Stimulated activated CD4-positive, alpha-beta T cell treated with anti-CD3 and anti-CD28 coated beads, Interleukin-1b, Interleukin-23, amount 100 ng/mL, for 1 hour (primary cell): ENCODE measurements at places on chromosomes 2 and 18.

- DNase-seq = no peak
These were observed 25.9 kb downstream of the HAUS1 start for GRCh38 chr18:46130061-46130460.

- no peak for DNase-seq
These were observed 57.8 kb downstream of the PDK1 start for GRCh38 chr2:172613615-172614231.

GRCh38 chr2:46056541-46056940 lies 240.7 kb upstream of the EPAS1 start:
- no peak for DNase-seq

- no peak for DNase-seq
These were observed 163.9 kb downstream of the CDH2 start for GRCh38 chr18:28013066-28013465.

DNA sequence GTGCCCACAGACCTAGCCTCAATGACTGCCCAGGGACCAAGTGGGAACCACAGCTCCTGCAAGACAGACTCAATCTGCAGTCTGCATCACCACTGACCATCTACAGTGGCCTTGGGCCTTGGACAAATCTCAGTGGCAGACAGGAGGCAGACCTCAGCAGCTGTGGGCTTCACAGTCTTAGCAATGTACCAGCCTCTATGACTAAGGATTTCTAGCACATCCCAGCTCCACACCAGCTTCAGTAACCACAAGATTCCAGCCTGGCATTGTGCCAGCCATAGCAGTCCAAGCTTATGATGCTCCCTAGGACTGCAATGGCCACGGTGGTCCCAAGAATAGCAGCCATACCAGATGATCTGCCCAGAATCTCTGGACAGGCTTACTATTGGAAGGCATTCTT lies 19.6 kb upstream of the WDR75 start:
- no peak for DNase-seq

- no peak for DNase-seq
These were observed 266.5 kb downstream of the NEDD4L start for GRCh38 chr18:58310517-58310916.

GRCh38 chr2:44941551-44942234 lies at the start of gene SIX3:
Gene SIX3, plus strand, starts transcription at chr2:44941702. Its CDS starts 403 bp downstream, at chr2:44942105.
- no peak for DNase-seq

- peak; percentile 30 for DNase-seq
These were observed 63.2 kb upstream of the MAPRE2 start for GRCh38 chr18:34977838-34978532.

DNA sequence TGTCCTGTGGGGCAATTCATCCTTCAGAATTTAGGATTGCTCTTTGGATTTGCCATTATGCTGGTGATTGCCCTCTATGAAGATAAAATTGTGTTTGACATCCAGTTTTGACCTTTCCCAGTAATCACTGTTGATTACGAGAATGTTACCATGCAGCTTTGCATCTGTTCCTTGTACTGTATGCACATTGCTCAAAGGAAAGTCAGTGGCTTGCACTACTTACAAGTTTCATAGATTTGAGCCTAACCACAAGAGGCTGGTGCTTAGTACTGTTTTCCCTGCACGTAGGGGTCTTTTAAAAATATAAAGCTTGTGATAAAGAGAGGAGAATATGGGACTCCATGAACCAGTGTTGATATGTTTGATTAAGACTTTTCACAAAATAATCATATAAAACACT lies 77.9 kb downstream of the SLC39A10 start:
- DNase-seq = no peak

GRCh38 chr2:173934895-173935294 lies 30.3 kb downstream of the SP3 start:
- no peak for DNase-seq

GRCh38 chr2:67829470-67829869 lies 233.3 kb downstream of the C1D start:
- DNase-seq = no peak

DNA sequence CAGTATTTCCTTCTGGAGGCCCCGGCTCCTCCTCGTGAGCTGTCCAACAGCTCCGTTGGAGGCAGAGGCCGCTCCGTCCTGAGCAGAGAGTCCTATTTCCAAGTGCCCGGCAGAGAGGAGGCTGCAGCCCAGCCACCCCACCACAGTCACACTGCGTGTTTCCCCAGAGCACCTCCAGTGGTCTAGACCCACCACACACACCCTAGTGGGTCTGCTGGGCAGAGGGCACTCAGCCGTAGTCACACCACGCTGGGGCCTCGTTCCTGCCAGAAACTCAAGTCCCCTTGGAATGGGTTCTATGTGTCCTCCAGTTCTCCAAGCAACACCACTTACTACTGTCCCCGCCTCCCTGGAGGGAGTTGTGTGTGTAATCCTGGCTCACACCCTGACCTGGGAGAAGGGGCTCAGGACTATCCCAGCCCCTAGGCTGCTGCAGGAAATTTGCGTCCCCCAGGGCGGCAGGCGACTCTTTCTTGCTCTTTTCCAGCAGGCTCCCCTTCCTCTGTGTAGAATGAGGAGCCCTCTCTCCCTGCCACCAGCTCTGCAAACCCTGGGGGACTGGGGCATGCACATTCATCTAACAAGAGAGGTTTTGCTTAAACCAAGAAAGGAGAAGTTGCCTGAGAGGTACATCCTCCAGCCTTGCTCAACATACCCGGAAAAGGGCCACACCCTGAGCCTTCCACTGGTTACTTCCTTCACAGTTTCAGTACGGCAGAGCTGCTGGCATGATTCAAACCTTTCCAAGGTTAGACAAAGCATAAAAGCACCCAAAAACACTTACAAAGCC lies 114.1 kb downstream of the NDUFA10 start:
- DNase-seq = no peak

DNA sequence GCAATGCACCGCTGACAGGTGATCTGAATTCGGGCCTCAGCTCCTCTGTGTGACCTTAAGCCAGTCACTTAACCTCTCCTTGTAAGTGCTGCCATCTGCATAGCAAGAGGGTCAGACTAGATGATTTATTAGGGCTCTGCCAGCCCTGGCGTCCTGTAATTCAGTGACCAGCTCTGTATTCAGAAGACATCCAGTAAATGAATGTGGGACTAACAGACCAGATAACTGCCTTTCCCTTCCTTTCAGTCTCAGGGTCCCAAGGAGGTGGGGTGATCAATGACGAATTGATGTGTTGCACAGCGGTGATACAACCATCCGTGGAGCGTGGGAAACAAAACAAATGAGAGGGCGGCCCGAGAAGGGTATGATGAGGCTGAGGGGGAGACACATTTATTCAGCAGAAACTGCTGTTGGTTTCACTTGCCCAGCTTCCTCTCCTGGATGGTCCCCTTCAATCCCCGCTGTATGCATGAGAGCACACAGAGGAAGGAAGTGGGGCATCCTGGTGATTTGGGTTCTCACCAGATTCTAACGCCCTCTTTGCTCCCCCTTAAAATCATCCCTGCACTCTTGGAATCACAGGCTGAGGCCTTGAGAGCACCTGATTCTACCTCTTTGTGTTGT lies 92.8 kb downstream of the VIT start:
- no peak for DNase-seq

DNA sequence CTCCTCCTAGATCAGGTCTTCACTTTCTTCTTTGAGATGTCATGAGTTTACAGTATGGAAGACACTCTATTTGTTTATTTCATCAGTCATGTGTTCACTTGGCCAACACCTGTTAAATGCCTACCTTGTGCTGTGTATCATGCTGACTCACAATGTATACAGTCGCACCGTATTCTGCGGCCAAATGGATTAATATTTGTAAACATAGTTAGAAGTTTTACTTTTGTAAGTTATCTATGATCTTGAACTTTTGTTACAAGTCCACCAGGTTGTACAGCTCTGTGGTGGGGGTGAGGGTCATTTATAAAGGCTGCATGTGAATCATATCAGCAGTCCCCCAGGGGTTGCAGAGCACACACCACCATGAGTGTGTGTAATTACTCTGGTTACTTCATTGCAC lies 408.7 kb upstream of the NRP2 start:
- no peak for DNase-seq

DNA sequence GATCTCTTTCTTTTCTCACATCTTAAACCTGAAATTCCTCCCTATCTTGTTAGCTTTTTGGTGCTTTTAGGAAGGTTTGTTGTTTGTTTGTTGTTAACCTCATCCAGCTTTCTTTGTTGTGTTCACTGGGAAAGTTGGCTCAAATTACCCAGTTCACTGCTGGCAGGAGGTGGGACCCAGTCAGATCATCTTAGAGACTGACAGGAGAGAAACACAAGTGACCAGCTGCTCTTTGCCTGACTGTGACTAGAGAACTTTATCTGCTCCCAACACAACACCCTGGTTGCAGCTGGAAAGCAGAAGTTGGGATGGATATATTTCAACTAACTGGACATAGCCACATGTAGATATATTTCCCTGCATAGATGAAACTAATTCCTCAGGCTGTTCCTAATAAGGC lies 10.0 kb downstream of the MAPK4 start:
- DNase-seq = no peak

GRCh38 chr2:112622528-112622849 lies 23.2 kb upstream of the SLC20A1 start:
- DNase-seq = no peak

DNA sequence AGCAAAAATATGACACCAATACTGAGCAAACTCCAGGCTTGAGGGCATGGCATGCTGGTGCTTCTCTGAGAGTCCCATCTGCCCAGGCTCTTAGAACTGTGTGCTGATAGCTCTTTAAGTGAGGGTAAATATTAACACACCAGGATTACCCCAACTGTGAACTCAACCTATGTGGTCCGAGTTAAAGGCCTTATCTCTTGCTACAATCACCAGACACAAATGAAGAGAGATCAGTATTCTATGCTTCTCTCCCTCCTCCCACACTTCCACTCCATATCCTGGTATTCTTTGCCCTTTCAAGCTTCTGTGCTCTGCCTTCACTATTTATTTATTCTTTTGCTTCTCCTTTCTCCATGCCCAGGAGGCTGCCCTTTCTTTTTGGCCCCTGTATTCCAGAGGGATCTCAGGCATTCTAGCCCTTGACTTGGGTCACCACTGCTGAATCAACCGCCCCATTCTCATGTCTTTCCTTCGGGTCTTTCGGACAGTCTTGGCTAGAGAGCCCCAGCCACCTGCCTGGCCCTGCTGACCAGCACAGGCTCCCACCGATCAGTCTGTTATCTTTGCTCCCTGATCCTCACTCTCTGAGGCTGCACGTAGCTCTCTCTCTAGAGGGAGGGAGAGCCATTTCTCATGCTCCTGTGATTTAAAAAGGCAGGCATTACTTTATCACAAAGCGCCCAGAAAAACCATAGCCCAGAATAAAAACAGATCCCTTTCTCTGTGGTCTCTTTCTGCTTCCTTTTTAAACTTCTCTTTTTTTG lies 17.2 kb upstream of the HK2 start:
- DNase-seq = no peak

GRCh38 chr2:240981280-240981679 lies 17.1 kb upstream of the SNED1 start:
- no peak for DNase-seq

DNA sequence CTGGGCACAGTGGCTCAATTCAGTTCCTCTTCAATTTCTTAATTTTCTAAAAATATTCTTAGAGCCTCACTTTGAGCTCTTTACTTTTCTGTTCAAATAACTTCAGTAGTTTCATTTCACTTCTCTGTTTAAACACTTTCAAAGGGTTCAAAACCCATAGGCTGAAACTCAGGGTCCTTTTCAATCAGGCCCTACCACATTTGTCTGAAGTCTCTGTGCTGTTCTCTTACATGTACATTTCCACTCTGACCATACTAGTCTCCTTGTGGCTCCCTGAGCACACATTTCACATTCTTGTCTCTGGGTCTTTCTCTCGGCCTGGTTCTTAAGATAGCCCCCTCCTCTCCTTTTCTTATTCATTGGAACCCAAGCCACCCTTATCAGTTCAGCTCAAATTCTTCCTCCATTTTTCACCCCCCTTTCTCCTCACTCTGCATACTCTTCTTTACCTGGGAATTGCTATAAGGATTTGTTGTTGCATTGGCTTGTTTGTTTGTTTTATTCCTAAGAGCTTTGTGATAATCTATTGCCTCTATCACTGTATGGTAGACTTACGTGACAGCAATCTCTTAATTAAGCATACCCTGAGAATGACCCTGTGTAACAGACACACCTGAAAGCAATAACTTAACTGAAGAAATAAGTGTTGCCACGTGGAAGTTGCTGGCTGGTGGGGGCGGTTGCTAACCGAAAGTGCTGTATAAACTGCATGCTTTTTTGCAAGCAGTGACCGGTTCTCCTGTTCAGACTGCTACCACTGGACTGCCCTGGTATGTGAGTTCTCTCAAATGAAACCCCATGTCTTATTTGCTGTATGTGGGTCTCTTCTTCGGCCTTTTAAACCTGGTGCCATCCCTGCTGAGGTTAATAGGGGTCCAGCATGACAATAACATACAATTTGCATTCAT lies 27.7 kb upstream of the ACADL start:
- no peak for DNase-seq

DNA sequence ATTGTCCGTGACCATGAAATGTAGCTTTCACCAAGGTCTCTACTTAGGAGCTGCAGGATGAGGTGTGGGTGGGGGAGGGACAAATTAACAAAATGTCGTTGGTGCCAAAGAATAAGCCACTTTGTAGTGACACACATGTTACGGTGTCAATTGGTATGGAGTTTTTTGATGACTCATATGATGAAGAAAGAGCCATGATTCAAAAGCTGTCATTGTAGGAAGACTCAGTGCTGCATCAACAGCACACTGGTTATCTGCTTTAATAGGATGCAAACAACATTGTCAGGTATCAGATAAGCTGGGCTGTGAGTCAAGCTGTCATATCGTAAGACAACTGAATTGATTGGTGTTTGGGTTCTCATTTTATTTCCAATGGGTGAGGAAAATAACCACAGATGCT lies 36.6 kb upstream of the BOD1L2 start:
- no peak for DNase-seq

DNA sequence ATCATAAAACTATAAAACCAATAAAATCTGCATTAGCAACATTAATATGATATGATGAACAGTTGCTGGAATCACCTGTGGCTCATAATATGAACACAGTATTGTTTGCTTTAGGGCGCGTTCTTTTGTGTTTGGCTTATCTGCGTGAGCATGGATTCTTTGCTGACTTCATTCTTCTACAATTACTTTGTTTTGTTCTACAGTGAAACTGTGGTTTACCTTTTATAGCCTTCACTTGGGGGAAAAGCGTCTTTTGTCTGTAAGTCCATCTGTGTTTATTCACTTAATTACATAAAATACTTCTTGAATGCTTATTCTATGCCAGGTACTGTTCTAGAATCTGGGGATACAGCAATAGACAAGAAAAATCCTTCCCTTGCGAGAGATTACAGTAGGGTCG lies 74.0 kb upstream of the SEC11C start:
- no peak for DNase-seq

DNA sequence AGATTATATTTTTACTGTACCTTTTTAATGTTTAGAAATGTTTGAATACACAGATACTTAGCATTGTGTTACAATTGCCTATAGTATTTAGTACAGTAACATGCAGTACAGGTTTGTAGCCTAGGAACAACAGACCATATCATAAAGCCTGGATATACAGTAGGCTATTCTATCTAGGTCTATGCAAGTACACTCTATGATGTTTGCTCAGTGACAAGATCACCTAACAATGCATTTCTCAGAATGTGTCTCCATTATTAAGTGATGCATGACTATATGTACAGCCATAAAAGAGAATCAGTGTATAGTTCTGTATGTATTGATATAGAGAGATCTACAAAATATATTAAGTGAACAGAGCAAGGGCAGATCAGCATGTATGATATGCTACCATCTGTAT lies 616.4 kb downstream of the XIRP2 start:
- no peak for DNase-seq
